ENCODE measurements at places on chromosomes 2 and 18.

DNA sequence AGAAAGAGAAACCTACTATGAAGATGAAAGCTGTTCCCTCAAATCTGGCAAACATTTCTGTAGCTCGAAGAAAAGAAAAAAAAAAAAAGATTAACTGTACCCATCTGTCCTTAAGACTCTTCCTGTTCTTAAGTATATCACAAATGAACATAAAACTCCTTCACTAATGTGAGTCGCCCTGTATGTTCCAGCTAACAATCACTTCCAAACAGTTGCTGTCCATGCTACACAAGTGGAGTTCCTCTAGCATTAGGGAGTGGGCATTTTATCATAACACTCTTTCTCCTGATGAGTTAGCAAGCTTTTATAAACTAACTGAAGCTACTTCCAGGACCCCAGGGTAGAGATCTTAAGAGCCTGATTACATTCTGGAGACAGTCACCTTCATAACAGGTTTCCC, 5.8 kb downstream of the CUL3 start:
- DNase-seq, result no peak

- peak; percentile 39 for DNase-seq
Observed at GRCh38 chr2:160484859-160485520, 8.6 kb downstream of the RBMS1 start.

DNA sequence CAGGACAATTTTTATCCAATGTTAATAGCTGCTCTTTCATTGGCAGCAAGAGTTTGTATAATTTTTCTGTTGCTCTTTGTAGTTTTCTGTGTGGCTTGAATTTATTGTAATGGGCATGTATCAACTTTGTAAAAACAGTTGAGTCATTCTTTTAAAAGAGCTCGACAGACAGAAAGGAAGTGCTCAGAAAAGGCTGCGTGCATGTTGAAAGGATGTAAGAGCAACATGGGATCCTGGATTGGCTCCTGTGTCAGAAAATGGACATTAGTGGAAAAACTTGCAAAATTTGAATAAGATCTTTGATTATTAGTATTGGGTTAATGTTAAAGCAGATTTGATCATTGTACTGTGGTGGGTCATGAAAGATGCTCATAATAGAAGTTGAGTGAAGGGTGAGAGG, 93.3 kb upstream of the CDC42EP3 start:
- no peak for DNase-seq

DNA sequence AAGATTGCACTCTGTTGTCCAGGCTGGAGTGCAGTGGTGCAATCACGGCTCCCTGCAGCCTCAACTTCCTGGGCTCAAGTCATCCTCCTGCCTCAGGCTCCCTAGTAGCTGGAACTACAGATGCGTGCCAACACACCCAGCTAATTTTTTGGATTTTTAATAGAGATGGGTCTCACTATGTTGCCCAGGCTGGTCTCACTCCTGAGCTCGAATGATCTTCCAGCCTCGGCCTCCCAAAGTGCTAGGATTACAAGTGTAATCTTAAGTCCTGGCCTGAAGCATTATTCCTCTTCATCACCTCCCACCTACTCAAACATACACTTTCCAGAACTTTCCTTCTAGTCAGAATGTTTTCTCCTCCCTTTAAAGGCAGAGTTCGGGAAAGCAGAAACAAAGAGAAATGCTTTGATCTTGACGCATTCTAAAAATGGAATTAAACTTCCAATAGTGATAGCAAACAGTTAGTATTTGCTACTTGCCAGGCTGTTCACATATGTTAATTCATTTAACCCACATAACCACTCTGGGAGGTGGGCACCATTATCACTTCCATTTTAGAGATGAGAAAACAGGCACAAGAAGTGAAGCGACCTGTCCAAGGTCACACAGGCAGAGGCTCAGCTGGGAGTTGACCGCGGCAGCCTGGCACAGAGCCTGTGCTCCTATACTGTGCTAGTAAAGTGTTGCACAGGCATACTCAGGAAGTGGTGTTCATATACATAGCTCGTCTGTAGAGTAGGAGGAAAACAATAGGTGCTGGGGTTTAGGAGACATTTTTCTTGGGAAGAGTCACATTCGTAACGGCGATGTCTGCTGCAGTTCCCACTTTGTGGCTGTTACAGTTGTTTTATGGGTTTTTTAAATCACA, 24.6 kb downstream of the TEX44 start:
- DNase-seq, result no peak

DNA sequence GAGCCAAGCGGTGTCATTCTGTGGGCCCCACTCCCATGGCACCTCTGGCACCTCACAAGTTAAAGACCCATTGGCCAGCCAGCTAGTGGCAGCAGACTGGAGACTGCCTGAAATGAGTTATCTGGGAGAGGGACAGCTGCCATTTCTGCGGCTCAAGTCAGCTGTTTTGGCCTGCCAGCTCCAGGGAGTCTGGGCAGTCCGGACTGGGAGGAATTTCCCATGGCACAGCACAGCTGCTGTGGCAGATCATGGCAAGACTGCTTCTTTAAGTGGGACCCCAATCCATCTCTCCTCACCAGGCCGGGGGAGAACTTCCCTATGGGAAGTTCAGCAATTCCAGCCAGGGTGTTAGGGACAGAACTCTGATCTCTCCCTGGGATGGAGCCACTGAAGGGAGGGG, 2187.6 kb upstream of the CELF4 start:
- no peak for DNase-seq

DNA sequence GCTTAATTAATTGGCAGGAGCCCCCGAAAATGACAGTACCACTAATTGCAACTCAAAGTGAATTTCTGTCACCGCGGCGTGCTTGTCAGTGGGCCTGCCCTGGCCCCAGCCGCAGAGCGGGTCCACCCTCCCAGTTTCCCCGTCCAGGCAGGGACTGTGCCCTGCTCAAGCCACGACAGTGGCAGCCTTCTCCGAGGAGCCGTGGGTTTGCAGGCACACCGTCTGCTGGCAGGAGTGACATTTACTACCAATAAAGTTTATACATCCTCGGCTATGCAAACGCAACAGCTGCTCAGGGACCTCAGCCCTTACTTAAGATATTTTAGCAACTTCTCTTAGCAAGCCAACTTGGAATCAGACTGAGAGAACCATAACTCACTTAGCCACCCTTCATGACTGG, 112.7 kb downstream of the GBX2 start:
- DNase-seq, result no peak

GRCh38 chr2:143939626-143940330, 580.1 kb downstream of the ZEB2 start:
- no peak for DNase-seq

DNA sequence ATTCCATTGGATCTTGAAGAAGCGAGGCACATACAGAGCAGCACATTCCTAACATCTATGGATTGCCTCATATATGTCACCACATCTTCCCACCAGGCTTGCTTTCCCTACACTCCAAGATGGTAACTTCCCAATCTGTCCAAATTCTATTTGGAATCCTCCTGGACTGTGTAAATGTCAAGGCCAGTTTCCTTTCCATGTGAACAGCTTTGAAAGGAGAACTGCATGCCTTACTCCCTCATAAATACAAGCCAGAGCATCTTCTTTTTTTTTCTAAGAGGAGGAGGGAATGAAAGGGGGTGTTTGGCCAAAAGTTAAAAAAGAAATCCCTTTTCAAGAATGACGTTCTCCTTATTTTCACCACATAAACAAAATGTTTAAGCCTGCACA, 103.8 kb upstream of the OSR1 start:
- DNase-seq, result no peak

GRCh38 chr18:36776650-36777049, 52.2 kb downstream of the TPGS2 start:
- no peak for DNase-seq

- DNase-seq, result no peak
Observed at GRCh38 chr18:11512096-11513025, 97.0 kb upstream of the SLC35G4 start.

DNA sequence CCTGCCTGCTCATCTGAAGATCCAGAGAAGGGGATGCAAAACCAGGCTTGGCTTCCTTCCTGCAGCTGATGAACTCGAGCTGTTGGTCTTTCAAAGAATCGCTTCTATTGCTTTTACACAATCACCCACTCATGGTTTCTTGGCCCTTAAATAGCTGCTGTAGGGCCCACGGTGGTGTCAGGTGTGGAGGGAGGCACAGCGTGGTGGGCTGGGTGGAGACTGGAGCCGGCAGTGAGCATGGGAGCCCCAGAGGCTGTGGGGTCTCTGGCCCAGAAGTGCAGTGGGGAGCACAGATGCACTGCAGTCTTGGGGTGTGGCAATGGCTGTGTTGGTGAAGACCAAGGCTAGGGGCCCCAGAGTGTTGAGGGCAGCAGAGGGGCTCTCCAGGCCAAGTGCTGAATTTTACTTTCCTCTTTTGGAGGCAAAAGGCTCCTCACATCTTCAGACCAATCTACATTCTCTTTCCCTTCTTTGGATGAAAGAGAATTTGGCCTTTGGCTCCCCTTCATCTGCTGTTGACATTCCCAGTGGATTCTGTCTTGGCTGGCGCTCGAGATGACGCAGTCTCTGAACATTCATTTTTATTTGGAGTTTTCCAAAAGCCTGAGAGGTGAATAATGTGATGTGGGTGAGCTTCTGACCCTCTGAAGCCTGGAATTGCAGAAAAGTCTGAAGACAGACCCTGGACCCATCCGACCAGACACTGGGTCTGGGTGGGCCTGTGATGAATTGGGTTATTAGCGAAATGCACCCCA, 70.1 kb upstream of the ASB18 start:
- no peak for DNase-seq

DNA sequence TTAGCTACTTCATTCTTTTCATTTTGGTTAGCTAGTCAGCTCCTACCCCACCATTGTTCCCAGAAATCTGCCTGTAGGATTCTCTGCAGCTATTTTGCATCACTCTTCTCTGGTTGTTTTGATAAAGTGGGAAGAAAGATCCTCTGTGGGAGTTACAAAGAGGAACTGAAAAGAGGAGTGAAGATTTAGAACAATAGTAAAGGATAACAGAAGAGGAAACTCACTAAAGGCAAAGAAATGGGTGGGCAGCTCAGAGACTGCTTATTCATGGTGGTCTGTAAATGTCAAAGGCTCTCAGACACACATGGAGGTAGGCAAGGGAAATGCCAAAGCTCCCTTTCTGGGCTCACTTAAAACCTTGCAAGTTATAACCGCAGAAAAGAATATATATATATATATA, 17.2 kb upstream of the CD207 start:
- DNase-seq, result no peak

- DNase-seq, result no peak
Observed at GRCh38 chr2:196420143-196420542, 219.4 kb upstream of the CCDC150 start.

DNA sequence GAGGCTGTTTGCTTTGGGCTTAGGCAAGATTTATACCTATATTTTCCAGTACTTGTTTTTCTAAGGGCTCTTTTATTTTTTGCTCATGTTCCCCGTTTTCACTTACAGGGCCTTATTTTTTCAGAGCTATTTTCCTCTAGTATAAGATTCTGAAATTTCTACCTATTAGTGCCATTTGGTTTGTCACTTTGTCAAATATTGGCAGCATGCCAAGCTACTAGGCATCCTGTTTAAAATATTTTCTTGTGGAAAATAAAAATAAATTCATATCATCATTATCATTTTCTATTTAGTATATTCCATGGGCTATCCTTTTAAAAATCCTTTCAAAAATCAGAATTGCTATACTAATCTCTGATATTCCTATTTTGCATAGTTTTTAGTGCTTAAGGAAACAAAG, 64.8 kb upstream of the CHST9 start:
- DNase-seq, result no peak

GRCh38 chr18:8643326-8643878, 34.2 kb downstream of the RAB12 start:
- DNase-seq, result no peak

- no peak for DNase-seq
Observed at GRCh38 chr2:173181982-173182381, 106.3 kb downstream of the MAP3K20 start.

GRCh38 chr2:145460112-145460511, 940.2 kb upstream of the ZEB2 start:
- no peak for DNase-seq

DNA sequence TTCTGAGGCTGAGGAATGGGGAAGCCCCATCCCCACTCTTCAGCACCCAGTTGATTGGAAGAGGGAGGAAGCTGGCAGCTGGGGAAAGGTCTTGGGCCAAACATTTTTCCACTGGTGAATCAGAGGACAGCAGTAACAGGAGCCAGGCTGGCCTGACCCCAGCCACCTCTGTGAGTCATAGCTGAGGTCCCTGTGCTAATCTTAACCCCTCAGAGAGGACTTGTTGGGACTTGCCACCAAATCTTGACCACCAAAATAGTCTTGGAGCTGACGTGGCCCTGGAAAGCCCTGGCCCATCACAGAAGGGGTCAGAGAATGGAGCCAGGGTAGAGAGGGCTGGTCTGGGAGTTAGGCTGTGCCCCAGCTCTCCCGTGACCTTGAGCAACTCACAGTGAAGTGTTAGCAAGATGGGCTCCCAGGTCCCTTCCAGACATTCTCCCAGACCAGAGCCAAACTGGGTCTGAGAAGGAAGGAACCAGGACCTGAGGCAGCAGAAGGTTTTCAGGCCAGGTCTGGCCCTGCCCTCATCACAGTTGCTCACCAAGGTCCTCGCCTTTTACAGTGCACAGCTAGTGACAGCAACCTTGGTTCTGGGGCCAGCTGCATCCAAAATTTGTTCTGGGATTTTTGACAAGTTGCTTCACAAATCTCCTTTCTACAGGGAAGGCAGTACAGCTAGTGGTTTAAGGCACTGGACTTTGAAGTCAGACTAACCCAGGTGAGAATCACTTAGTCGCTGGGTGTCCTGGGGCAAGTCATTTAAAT, 266.6 kb downstream of the CYP26B1 start:
- DNase-seq, result no peak

DNA sequence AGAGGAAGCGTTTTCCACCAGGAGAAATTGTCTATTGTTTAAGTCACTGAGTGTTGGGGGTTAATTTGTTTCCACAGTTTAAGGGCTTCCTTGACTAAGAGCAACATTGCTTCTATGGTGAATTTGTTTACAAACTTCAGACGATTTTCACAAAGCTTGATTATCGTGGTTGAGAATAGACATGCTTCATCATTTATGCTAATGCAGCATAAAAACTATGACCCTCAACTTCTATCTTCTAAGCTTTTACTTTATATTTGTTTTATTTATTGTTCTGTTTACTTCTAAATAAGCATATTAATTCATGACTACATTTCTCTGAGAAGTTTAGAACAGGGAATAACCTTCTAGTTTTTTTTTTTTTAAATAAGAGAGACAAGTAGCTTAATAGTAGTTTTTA, 483.5 kb downstream of the LRP1B start:
- no peak for DNase-seq

DNA sequence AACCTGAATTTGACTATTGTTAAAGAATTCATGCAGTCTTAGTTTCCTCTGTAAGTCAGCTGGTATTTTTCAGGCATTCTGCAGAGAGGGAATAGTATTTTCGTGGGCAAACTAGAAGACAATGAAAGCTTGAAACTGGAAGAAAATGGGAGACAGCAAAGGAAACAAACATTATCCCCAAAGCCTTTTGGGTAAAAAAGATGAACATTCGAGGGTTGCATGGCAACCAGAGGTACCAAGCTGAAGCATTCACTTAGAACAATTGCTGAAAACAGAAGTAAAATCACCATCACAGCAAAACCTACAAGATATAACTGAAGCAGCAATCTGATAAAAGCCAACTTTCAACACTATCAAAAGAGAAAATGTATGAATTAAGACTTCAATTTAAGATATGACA, 233.7 kb downstream of the SCG2 start:
- no peak for DNase-seq
